ENCODE measurements at places on chromosomes 2 and 18. TPM values are rescaled to one million over a fixed set of nuclear protein-coding genes. Genes with fewer than 3 reads are reported as not detected.

The CXCR1 gene
- 0.51 TPM for total RNA-seq

The GCG gene
- not detected for total RNA-seq

The IRS1 gene
- total RNA-seq = 14.6 TPM

The C2orf80 gene
- total RNA-seq = not detected

The PPM1G gene
- 42.4 TPM for total RNA-seq

The GPR75 gene
- 2.5 TPM for total RNA-seq

The CDH2 gene
- total RNA-seq = 269 TPM

The ALPG gene
- total RNA-seq = not detected

The ASIC4 gene
- total RNA-seq = not detected
